ENCODE measurements at places on chromosomes 3 and 15.

- DNase-seq = no peak
Observed at GRCh38 chr15:40959331-40960141, 6.3 kb downstream of the CHAC1 start.

DNA sequence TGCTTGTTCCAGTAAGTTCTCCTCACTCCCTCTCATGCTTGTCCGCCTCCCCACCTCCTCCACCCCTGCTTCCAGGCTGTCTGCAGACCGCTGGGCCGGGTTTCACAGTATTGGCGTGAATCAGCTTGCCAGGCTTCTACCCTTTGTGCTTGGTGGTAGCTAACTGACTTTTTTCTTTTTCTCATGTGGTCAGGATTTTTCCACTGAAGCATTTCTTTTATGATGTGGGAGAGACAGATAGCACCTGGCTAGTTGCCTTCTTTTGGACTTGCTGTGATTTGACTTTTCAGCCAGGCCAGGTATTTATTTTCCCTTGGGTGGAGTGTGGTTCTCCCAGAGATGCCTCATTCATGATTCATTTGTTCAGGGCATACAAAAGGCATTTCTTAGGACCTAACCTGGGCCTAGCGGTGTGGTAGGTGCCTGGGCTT is 60.6 kb downstream of the ST6GAL1 start:
- no peak for DNase-seq

DNA sequence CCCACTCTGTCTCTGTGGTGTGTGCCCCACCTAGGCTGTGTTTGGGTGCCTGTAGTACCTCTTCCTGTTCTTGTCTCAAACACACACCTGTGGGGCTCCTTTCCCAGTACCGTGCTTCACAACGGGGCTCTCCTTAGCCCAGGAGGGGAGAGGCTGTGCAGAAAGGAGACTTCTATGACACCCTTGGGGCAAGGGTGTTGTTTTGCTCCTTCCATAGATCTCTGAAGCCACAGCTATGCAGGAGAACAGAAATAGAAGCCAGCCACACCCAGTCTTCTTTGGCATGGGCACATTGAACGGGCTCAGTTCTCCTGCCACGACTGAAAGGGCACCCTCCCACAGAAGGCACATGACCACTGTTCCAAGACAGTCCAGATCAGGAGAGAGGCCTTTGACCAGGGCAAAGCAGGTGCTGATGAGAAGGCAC is 74.3 kb downstream of the LIPC start:
- DNase-seq = no peak

GRCh38 chr15:57245130-57245529 is 131.2 kb upstream of the CGNL1 start:
- DNase-seq = no peak

DNA sequence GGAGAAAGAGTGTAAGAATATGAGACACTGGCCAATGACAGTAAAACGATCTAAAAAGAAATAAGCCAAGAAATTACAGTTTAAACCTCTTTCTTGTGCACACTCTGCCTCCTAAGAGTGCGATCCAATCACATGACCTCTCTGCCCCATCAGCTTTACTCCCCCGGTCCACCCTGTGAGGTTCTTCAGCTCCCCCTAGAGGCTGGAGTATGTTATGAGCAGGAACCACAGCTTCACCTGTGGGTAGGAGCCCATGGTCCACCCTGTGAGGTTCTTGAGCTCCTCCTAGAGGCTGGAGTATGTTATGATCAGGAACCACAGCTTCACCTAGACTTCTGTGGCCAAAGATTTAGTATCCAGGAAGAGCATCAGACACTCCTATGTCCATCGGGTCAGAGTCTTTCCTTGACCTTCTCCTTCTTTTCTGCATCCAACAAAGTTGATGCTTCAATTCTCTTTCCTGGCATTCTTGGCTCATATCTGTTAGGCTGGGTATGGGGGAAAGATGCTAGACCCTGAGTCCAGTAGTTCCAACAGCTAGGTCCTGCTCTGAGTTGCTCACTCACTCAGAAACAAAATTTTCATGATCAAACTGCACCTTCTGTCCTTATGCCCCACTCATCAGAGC is 164.0 kb downstream of the MINAR1 start:
- no peak for DNase-seq

GRCh38 chr3:68135067-68135466 is 480.7 kb upstream of the SUCLG2 start:
- no peak for DNase-seq
